ENCODE measurements at places on chromosomes 13 and 19.

DNA sequence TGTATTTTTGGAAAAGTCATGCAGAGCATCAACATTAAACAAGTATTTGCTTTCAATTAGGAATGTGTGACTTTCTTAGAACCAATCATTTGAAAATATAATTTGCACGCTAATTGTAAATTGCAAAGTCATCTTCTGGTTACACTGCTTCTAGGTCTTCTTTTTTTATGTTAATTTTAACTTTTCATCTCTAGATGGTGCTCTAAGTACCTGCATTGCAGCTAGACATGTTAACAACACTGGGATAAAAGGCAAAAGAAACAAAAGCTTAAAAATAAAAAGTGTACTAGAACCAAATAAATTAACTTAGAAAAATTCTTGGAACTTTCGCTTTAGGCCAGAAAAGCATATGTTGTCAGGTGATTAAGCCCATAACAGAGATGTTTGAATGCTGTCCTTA is 2758.2 kb downstream of the PCDH9 start:
- DNase-seq, result no peak

- DNase-seq, result no peak
Observed at GRCh38 chr13:46495651-46496050, 57.3 kb upstream of the LRCH1 start.

- no peak for DNase-seq
Observed at GRCh38 chr19:48962029-48962848, 2.9 kb upstream of the FTL start.

DNA sequence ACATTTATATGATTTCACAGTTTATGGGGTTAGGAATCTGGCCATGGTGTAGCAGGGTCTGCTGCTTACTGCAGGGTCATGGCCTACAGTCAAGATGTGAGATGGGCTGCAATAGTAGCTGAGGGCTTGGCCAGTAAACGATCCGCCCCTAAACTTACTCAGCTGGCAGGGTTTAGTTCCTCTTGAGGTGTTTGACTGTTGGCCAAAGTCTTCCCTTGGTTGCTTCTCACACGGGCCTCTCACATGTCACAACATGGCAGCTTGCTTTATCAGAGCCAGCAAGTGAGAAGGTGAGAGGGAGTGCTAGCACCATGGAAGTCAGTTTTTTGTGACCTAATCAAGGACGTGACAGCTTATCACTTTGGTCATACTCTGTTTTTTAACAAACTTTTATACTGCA is 77.1 kb downstream of the DNAJC3 start:
- no peak for DNase-seq

GRCh38 chr19:47188507-47189033 is 42.4 kb downstream of the BBC3 start:
- DNase-seq, result no peak

DNA sequence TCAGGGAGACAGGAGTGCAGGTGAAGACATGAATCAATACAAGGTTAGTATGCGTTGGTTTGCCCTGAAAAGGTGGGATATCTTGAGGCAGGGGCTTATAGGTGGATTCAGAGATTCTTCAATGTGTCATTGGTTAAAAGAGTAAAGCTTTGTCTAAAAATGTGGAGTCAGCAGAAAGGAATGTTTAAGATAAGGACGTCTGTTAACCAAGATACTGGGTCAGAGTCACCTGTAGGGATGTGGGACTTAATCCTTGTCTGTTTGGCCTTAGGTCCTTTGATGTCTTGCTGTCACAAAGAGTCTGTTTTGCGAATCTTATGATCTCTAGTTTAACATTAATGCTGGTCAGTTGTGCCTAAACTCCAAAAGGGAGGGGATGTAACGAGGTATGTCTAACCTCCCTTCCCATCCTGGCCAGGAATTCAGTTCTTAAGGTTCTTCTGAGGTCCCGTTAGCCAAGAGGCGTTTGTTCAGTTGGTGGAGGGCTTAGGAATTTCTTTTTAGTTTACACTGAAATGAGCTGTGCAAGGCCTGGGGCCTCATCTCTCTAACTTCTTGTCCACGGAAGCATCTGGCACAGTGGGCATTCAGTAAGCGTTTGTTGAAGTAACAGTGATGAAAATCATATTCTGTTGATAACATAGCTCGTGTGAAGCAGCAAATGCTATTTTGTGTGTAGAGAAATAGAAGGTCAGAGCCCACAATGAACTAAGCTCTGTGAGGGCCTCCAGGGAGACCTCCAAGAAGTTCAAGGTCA is 96.2 kb upstream of the RNF113B start:
- DNase-seq, result no peak

DNA sequence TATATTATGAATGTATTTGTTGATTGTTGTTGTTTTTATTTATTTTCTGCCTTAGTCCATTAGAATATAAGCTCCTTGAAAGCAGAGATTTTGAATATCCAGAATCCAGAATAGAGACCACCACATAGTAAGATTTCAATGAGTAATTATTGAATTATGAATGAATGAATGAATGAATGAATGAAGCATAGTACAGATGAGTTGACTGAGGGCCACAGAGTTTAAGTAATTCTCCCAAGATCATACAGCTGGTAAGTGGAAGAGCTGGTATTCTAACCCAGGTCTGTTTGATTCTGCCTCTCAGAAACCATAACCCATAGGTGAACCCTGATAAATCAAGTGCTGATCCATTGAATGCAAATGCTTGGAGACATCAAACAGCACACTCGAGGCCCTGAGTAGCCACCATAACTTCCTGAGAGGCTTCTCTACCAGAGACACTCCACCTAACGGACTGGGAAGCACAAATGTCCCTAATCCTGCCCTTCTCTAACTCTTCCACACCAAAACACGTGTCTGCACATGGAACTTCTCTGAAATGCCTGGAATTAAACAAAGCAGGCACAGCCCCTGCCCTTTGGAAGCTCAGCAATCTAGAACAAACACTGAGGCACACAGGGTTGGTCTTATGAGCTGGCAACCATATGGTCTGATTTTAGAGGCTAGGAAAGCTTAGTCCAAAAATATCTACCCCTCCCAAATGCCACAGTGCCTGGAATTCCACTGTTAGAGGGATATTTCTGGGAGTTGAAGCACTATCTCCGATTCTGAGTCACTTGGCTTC is 190.1 kb downstream of the FOXO1 start:
- DNase-seq, result no peak

DNA sequence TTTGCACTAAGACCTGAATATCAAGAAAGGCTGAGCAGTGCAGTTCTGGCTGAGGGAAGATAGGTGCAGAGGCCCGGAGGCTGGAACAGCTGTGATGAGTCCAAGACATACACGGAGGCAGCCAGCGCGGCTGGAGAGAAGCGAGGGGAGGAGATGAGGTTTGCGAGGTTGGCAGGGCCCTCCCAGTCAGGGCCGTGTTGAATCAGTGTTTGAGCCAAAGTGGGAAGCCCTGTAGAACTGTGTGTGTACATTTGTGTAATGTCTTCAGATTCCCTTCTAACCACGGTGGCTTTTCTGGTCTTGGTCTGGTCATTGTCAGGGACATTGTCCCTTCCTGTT is 34.9 kb downstream of the PAK4 start:
- DNase-seq, result no peak

DNA sequence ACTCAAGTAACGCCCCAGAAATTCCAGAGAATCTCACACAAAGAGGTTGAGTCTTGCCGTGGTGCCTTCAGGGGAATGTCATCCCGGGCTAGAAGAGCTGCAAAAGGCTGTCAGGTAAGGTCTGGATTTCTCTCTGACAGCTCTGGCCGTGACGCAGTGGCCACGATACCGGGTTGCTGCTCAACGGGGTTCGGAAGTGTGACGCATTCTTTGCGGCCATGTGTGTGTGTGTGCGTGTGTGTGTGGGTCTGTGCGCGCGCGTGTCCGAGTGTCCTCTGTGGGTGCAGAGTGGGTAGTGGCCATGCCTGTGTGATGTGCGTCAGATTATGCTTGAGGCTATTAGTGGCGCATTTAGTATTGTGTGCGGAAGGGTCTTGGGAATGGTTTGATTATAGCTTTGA is 306 bp downstream of the ZNF540 start:
- DNase-seq, result peak; percentile 40

- DNase-seq, result no peak
Observed at GRCh38 chr13:111298214-111298975, 22.0 kb upstream of the TEX29 start.

DNA sequence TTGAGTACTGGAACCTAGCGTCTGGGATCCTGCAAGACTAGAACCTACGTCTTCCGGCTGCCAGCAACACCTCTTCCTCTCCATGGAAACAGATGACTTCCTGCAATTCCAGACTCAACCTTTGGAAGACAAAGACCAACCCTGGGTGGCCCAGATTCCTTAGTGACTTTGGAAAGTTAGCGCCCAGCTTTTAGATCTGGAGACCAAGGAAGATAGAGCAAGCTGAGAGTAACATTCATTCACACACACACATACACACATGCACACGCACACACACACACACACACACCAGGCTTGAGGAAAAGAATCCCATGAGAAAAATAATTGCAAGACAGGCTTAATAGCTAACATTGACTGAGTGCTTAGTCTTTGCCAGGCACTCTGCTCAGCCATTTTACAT is 788.9 kb downstream of the UQCRFS1 start:
- DNase-seq, result no peak

GRCh38 chr19:51002542-51003311 is 1.3 kb upstream of the KLK8 start:
- no peak for DNase-seq

GRCh38 chr19:39349326-39349725 is 7.1 kb downstream of the SAMD4B start:
- no peak for DNase-seq

DNA sequence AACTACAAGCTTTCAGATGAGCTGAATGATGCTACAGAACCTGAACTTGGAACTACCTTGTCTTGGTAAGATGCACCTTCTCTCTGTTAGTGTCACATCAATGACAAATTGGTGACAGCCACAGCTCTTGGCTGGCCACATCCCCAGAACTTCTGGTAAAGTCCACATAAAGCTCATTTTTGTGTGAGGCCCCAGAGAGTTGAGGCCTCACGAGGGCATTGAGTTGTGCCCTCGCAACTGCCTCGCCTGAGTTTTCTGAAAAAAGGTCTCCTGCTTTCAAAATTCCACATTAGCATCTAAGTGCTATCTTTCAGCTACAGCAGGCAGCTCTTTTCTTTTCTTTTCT is 42.6 kb downstream of the MRPL57 start:
- no peak for DNase-seq

DNA sequence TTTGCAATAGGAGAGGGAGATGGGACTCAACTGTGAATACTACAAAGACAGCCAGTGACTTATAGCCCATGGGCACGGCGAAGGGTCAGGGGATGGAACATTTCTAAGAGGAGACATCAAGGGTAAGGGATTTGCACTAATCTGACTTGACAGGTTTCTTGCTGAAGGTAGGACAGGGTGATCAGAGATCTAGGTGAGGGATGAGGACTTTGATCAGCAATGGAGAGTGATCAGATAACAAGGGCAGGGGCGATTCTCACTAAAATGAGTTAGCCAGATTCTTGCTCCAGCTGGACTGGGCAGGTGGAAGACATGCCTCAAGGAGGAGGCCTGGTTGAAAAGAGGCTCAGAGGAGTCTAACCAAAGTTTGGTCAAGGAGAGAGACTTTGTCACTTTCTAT is 209.2 kb downstream of the SLC7A1 start:
- no peak for DNase-seq

Measured in activated CD4-positive, alpha-beta T cell treated with anti-CD3 and anti-CD28 coated beads for 24 hours (primary cell).